Activated T-helper 17 cell treated with anti-CD3 and anti-CD28 coated beads, Interleukin-2, amount 50 U/mL, for 72 hours (primary cell): ENCODE measurements at places on chromosomes 2 and 18. TPM values are rescaled to one million over a fixed set of nuclear protein-coding genes. Genes with fewer than 3 reads are reported as not detected.
A peak's percentile ranks its signal among the peaks of the same experiment; 100 is the strongest.

- ATAC-seq, result no peak
These were observed 54.1 kb downstream of the BAZ2B start for GRCh38 chr2:159562248-159562647.

- ATAC-seq, result peak; percentile 56
These were observed at the start of gene PKDCC for GRCh38 chr2:42047488-42048298. Gene PKDCC (plus strand): TSS chr2:42048021. CDS start chr2:42048200, 179 bp downstream.

GRCh38 chr2:198322275-198322674, 517.9 kb downstream of the PLCL1 start:
- no peak for ATAC-seq

ARHGAP25 gene
- total RNA-seq, result 54.0 TPM

RAB1A gene
- 72.1 TPM for total RNA-seq

SIX2 gene
- total RNA-seq, result not detected

DNAJC5G gene
- not detected for total RNA-seq

DNA sequence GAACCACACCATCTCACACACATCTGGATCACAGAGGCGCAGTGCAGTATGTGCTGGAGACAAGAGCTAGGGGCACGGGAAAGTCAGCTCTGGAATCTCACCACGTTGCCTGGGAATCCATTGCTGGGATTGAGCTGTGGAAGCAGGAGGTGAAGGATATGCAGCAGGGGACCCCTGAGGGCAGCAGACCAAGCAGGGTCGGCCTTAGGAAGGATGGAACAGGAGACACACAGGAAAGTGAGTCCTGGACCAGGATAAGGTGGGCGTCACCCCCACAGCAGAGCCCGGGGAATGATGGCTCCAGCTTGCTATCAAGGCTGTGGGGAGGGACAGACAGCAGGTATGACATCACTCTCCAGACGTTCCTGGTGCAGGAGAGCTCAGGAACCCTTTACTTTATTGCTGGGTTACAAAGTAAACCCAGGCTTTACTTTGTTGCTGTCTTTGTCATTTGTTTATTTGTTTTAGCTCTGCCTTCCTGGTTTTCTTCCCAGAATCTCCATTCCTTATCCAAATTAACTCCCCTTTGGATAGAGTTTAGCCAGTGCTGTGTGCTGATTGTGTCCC, 329.8 kb upstream of the MYT1L start:
- no peak for ATAC-seq

GRCh38 chr18:47179520-47179919, 3.4 kb upstream of the IER3IP1 start:
- ATAC-seq, result no peak

DNA sequence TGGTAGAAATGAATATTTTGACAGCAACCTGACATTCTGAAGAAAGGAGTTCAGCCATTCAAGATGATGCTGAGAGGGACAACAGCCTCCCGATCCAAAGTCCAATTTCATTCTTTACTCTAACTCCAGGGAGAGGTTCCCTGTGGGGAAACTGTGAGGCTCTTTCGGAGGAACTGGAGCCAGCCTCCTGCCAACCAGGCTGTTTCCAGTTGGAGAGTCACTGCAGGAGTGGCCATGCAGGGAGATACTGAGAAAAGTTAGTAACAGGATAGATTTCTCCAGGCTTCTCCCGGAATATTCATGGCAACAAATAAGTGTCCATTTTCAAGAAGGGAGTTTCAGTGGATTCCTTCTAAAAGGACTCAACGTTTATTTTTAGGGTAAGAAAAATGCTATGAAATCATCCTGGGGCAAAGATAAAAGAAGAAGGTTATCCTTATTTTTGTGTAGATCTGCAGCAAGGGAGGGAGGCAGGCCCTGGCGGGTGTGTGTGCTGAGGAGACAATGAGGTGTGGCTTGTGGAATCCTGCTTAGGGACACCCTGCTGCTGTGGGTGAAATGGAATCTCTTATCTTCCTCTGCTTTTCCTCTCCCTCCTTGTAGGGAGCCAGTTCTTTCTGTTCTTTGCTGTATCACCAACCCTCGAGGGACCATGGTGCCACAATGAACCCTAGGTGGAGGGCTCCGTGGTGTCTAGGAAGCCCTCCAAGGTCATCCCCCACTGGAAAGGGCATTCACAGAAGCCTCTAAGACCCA, 18.1 kb downstream of the KLHL14 start:
- ATAC-seq, result no peak

DNA sequence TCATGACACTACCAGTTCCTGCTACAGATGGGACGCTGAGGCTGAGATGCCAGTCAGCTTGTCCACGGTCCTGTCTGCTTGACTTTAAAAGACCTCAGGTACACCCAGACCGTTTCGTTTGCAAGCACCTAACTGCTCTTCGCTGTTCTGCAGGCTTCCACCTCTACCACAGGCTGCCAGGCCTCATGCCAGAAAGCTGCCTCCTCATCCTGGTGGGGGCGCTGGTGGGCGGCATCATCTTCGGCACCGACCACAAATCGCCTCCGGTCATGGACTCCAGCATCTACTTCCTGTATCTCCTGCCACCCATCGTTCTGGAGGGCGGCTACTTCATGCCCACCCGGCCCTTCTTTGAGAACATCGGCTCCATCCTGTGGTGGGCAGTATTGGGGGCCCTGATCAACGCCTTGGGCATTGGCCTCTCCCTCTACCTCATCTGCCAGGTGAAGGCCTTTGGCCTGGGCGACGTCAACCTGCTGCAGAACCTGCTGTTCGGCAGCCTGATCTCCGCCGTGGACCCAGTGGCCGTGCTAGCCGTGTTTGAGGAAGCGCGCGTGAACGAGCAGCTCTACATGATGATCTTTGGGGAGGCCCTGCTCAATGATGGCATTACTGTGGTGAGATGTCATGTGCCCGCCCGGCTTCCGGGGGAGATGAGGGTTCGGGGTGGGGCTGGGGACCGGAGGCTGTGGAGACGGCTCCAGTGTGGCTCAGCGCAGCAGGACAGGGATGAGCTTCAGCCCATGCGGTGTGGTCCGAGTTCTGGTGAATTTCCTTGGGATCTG, 5.9 kb downstream of the SLC9A4 start:
- ATAC-seq, result no peak

GRCh38 chr2:43441195-43441594, 154.6 kb downstream of the THADA start:
- ATAC-seq, result no peak

- ATAC-seq, result no peak
These were observed 1.3 kb upstream of the UBE2E3 start for GRCh38 chr2:180978903-180979748.

PAX8 gene
- 1.6 TPM for total RNA-seq

GRCh38 chr2:200288670-200289429, 17.6 kb upstream of the SPATS2L start:
- no peak for ATAC-seq

- ATAC-seq, result no peak
These were observed 359.5 kb upstream of the RGPD4 start for GRCh38 chr2:107466984-107467773.

COL5A2 gene
- total RNA-seq, result 0.77 TPM

TNFRSF11A gene
- 26.8 TPM for total RNA-seq
